ENCODE measurements at places on chromosomes 7 and 10.

DNA sequence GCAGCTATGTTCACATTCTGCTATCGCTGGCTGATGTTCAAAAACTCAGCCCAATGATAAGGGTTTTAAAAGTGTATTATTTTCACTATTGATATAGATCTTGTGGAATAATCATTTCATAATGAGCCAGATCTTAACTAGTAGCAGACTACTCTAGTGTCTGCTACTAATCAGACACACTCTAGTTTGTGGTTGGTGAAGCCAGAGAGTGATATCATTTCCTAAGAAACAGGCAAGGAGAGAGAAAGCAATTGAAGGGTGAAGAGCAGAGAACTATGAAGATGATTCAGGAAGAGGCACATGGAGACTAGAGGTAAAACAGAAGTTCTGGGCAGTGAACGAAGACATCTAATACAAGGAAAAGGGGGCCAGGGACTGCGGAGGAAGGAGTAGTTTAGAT lies 58.2 kb upstream of the BET1 start:
- DNase-seq, result no peak

- DNase-seq, result no peak
Observed at GRCh38 chr10:119368991-119369869, 161.9 kb downstream of the GRK5 start.

DNA sequence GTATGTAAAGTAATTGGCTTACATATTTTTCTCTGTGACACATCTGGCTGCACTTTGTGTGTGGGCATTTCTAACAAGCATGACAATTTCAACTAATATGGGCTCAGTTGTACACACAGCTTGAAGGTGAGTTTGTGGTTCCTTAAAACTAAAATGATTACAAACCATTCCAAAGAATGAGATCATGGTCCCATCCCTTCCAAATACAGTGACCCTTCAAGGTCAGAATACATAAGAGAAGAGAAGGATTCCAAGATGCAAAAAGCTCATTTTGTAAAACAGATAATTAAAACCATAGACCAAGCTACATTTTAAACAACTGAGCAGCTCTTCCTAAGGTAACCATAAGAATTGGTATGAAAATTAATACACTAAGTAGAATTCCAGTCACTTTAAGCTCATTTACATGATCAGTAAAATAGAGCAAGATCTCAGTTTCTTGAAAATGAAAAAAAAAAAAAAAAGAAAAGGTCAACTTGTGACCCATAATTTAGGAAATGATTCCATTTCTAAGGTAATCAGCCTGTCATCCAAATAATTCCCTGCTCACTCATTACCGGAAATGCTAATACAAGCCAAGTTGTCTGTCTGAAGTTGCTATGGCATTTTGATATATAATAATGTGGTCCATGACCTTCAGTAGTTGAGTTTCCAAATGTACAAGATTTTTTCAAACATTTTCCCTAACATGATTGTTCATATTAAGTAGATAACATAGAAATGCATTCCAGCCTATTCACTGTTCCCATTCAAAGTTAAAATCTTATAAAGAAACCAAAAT lies 688.5 kb downstream of the PARD3 start:
- no peak for DNase-seq

GRCh38 chr7:137755846-137756651 lies 90.7 kb downstream of the DGKI start:
- DNase-seq, result no peak

GRCh38 chr10:133072720-133073390 lies 14.9 kb upstream of the ADGRA1 start:
- no peak for DNase-seq

- DNase-seq, result no peak
Observed at GRCh38 chr10:87058171-87058570, 36.5 kb downstream of the GLUD1 start.

DNA sequence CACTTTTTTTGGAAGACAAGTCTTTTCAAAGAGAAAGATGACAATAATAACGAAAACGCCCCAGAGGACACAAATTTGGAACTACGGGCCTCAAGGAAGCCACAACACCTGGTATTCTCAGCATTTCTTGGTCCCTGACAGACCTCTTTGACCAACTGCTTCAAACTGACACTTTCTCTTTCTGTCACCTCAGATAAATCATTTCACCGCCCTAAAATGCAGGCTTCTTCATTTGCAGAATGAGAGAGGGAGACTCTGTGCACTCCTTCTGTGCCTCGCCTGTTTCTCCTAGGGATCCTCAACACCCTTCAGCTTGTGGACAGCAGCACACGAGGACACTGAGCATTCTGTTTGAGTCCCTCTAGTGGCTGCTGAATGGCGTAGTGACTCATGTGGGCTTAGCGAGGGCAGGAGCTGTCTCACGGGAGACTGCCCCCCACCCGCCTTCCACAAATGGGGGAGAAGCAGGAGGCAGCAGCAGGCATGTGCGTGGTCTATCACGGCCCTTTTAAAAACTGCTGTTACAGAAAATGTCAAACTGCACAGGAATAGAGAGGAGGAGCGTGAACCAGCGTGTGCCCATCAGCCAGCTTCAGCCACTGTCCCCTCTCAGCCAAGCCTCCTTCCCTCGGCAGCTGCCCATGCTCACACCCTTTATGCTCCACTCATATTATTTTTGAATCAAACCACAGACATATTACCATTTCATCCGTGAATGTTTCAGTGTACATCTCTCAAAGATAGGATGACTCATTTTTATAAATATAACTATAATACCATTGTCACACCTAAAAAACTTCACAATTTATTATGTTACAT lies 41.4 kb downstream of the GSDME start:
- no peak for DNase-seq

- DNase-seq, result no peak
Observed at GRCh38 chr7:749140-749551, 22.1 kb upstream of the PRKAR1B start.

DNA sequence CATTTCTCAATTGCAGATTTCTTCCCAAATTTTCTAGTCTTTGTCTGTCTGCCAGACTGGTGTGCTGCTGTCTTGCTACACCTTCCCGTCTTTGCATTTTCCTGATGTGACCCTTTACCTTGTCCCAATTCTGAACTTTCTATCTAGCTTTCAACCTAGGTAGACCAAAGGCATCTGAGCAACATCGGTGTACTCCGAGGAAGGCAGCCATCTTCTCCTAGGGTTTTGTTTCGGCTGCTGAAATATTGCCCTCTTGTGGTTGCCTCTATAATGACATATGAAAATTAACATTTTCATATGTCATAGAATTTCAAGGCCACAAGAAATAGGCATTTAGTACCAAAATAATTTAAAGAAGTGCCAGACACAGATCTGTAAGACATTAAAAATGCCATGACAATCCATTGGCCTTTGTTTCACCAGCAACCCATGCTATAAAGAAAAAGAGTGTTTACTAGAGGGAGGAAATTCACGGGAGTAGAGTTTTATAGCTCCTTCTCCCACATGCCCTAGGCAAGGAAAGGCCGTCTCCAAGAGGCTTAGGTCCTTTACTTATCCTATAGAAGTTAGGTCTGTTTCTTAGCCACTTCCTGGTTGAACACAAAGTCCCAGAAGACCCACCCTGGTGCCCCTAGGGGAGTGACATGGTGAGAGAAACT lies 23.4 kb downstream of the OR9A2 start:
- DNase-seq, result no peak

GRCh38 chr7:33998476-33998875 lies 93.1 kb downstream of the BMPER start:
- no peak for DNase-seq

DNA sequence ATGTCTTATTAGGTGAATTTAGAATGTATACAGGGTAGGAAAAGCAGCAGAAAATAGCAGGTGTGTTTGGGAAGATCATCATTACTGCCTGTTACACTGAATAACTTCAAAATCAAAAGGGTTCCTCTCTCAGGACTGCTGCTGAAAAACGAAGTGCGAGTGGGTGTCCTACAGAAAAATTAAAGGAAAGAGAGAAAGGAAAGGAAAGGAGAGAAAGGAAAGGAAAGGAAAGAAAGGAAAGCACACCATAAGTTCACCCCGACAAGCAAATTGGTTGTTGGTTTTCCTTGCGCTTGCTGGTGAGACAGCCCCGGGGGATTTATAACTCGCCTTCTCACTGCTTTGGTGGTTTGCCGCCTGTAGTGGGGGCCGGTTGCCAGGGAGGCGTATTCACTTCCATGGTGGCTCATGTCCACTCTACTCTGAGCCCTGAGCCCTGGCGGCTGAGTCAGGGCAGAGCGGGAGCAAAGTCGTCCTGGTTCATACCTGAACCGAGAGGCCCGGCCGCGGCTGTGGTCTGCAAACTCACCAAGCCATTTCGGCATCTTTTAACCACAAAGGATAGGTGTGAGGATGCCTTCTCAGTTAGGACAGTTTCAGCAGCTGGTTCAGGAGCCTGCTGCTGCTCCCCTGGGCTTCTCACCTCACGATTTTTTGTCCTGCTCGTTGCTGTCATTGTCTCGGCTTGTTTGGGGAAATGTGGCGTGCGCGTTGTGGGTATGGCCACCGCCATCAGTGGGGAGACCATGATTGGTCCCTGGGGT lies 26.1 kb downstream of the INPP5A start:
- DNase-seq, result no peak

- no peak for DNase-seq
Observed at GRCh38 chr7:88203401-88203800, 16.4 kb downstream of the SRI start.

DNA sequence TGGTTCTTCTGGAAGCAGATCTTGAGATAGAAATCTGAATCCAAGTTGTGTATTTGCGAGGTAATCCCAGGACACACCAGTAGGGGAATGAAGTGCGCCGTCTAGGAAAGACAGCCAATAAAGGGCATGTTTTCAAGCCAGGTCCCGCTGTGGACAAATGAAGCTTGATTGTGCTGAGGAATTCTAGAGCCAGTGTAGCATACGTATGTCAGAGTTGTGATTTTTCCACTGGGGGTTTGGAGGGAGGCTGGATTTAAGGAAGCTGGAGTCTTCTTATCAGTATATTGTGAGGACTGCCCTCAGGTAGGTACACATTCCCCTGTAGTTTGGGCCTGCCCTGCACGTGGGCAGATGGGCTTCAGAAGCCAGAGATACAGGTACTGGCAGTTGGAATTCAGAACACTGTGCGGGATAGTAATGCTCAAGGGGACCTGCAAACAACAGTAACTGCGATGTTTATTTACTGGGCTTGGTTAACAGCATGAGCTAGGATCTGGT lies 50.9 kb downstream of the GALNT11 start:
- DNase-seq, result no peak

- DNase-seq, result no peak
Observed at GRCh38 chr7:3585826-3586225, 284.8 kb downstream of the SDK1 start.

DNA sequence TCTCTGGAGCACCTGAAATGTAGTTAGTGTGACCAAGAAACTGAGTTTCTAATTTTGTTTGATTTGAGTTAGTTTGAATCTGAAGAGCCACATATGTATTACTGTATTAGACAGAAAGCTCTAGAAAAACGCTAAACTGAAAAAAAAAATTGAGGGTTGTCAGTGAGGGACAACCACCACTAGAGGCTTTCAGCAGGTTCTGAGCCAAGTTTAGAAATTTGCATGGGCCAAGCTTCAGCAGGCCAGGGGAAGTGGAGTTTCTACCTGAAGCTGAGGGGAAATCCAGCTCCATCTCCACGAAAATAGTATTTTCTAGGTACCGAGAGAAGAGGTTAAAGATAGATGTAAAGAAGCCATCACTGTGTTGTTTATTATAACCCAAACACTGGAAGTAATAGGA lies 77.9 kb upstream of the PLXNA4 start:
- no peak for DNase-seq

DNA sequence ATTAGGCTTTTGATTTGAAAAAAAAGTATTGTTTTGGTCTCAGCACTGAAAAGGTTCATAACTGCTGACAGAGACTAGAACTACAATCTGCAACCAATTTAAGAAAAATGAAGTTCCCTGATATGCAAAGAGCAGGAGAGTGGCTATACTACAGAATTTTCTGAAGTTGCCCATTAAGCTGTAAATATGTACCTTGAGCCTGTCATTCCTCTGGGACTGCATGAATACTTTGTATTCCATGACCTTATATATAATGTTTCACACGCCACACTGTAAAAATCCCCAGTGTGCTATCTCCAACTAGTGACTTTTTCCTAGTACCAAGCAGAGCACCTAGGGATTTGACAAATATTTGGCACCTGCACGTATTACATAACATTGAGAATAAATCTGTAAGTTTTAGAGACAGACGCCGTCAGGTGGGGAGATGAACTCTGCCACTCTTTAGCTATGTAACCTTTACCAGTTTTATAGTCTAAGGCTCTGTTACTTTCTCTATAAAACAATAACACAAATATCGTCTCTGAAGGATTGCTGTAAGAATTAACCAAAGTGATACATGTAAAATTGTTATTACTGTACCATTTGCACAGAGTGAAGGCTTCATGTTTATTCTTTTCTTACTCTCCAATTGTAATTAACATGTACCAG lies 235.4 kb downstream of the MAGI2 start:
- no peak for DNase-seq

GRCh38 chr7:14759785-14760184 lies 142.8 kb downstream of the DGKB start:
- no peak for DNase-seq

DNA sequence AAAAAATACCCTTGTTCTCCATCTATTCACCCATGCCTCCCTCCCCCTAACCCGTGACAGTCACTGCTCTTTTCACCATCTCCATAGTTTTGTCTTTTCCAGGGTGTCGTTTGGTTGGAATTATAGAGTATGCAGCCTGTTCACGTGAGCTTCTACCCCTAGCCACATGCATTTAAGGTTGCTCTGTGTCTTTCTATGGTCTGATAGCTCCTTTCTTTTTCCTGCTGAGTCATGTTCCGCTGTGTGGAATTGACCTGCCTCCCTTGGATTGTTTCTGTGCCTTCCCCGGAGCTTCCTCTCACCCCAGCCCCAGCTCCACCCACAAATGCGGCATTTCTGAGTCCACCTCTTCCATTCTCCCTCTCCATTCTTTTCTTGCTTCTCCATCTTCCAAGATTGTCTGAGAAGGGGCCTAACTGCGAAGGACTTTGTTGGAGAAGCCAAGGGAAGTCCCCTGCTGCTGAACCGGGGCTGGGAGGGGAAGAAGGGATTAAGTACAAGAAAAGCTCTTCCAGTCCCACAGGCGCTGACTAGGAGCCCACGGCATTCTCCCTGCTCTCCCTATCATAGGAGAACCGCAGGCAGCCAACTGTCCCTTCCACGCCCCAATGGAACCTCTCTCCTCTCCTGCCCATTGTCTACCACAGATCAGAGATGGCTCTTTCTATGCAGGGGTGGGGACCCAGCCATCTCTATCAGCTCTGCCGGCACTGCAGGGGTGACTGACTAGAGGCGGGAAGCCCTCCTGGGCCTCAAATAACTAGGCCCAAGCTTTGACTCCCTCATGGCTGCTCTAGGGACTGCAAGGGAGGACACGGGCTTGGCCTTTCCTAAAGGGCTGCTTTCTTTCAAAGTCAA lies 87.5 kb upstream of the ANLN start:
- DNase-seq, result no peak

- DNase-seq, result no peak
Observed at GRCh38 chr7:94289071-94289470, 105.6 kb upstream of the COL1A2 start.

GRCh38 chr7:13457790-13458189 lies 531.7 kb downstream of the ETV1 start:
- no peak for DNase-seq

- no peak for DNase-seq
Observed at GRCh38 chr10:119112056-119112455, 8.1 kb downstream of the DENND10 start.

GRCh38 chr10:48536156-48536500 lies 68.7 kb downstream of the ARHGAP22 start:
- DNase-seq, result no peak

Measured in thoracic aorta (tissue), 2 donors.